ENCODE measurements at places on chromosomes 7 and 10.

DNA sequence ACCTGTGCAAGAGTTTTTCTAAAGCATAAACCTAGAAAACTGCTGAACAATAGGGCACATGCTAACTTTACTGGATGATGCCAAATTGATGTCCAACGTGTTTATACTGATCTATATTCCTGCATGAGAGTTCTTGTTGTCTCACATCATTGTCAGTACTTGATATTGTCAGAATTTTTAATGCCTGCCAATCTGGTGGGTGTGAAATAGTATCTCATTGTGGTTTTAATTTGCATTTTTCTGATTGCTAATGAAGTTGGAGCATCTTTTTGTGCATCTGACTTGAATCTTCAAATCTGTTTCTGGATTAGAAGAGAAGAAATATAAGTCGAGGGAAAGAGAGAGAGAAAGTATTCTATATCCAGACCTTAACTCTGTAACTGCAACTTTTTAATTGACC, 309.8 kb upstream of the KIAA1217 start:
- no peak for DNase-seq

- no peak for DNase-seq
Observed at GRCh38 chr10:98019784-98020183, 10.6 kb downstream of the CRTAC1 start.

DNA sequence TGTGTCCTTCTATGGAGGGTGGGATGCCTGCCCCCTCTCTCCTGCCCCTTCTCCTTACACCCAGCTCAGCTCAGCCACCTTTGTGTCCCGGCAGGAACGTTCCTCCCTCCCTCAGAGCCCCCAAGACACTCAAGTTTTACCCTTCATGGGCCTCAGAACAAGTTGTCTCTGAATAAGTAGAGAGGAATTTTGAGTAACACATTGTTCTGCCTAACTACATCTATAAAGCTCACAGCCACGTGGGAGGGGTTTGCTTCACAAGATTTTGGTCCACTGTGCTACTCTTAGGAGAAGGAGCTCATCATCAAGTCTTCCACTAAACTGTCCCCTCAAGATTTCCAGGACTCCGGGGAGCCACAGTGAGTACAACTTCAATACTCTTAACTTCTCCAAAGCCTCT, 51.6 kb upstream of the ZNF32 start:
- no peak for DNase-seq

DNA sequence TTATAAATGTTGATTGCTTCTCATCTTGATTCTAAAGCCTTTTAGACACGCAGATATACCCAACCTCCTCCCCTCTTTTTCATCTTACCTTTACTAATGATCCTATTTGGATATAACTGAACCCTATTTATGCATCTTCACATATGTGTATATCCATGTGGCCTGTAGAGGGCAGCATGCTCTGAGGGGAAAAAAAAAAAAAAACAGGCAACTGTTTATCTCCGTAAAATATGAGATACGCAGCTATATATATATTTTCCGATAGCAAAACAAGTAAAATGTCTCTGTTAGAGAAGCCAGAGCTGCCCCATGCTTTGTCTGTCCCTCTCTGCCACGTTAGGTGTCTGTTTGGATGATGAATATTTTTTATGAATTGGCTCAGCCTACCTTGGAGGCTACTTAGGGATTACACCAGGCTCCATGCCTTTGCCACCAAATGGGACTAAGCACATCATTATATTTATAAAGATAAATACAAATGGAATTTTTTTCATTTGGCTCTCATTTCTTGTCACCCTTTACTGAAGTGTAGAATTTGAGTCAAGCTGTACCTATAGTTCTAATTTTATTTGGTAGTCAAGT, 174.8 kb upstream of the FZD1 start:
- DNase-seq, result no peak

DNA sequence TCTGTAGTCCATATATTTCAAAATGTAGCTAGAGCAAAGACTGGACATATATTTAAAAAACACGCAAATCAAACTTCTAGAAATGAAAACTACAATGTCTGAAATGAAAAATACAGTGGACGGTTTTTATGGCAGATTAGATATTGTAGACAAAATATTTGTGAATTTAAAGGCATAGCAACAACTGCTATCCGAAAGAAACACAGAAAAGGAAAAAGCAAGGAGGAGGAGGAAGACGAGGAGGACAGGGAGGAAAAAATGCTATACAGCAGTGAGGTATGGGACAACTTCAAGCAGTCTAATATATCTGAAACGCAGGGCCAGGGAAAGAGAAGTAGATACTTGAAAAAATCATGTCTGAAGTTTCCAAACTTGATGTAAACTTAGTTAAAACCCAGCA, 13.3 kb downstream of the WASL start:
- DNase-seq, result no peak

GRCh38 chr7:134548877-134549276, at the start of gene AKR1B15:
TSS of gene AKR1B15 (plus strand) at chr7:134549110. CDS start at chr7:134564620, 15,510 bp downstream.
- DNase-seq, result no peak

DNA sequence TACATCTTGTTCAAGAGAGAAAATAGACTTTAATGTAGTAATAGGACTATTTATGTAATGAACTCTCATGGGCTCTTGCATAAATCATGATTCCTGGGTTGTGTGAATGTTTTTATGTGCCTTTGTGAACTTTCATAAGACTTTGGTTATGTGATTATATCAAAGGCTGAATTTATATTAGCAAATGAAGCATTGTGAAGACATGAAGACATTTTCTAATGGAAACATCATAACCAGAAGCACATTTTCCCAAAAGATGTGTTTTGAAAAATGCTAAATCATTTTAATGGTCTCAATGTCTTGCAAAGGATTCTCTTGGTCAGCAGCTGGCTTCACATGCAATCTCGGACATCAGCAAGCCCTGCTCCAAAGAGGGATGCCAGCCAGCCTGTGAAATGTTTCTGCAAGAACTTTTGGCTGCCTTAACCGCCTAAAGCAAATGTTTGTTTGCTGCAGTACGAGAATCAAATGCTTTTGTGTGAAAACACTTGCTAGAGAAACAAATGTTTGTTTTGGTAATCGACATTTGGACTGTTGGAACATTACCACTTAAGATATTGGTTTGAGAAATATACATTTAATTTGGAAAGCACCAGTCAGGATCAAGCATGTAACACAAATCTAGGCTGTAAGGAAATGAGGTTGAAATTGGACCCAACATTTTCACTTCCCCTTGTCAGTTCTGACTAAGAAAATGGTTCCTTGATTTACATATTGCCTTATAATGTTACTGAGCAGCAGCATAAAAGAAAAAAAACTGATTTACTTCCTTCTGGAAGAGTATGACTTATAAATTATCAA, 102.1 kb downstream of the RTKN2 start:
- no peak for DNase-seq

DNA sequence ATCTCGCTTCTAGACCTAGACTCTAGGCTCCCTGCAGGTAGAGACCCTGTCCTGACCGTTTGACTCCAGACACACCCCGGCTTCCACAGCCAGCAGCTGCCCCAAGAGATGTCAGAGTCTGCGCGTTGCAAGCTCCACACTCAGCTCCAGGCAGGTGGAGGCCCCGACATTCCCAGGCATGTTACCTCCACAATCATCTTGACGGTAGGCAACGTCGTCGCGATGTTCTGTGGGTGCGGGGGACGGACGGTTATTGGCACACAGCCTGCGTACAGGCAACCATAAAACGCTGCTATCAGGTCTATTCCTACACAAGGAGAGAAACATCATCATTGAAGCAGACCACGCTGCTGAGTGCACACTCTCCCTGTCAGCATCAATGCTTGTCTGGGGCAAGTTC, 213.2 kb downstream of the ZMYND11 start:
- DNase-seq, result no peak

DNA sequence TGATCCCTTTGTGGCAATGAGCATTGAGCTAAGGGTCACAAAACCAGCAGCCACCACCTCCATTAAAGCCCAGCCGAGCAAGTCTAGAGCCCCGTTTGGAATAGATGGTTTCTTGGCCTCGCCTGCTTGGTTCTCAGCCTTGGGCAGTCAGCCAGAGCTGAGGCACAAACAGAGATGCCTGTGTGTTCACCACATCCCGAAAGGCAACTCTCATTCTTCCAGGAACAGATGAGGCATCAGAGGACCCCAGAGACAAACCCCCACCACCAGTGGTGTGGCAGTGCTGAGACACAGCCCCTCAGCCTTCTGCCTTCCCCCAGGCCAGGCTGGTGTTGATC, 203.3 kb upstream of the ZMIZ1 start:
- DNase-seq, result no peak

DNA sequence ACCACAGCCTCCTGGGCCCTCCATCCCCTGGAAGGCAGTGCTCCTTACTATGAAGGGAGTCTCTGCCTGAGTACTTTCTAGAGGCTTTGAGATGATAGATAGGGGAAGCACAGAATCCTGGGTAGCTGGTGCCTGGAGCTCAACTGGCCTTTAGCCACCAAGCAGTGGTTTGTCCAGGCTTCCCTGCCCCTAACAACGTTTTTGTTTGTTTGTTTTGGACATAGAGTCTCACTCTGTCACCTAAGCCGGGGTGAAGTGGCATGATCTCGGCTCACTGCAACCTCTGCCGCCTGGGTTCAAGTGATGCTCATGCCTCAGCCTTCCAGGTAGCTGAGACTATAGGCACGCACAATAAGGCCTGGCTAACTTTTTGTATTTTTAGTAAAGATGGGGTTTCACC, 289.4 kb downstream of the PLXNA4 start:
- no peak for DNase-seq

GRCh38 chr7:110633313-110633712, 457.6 kb upstream of the LRRN3 start:
- no peak for DNase-seq

- DNase-seq, result peak; percentile 4
Observed at GRCh38 chr10:76205361-76205760, 773.9 kb downstream of the LRMDA start.

DNA sequence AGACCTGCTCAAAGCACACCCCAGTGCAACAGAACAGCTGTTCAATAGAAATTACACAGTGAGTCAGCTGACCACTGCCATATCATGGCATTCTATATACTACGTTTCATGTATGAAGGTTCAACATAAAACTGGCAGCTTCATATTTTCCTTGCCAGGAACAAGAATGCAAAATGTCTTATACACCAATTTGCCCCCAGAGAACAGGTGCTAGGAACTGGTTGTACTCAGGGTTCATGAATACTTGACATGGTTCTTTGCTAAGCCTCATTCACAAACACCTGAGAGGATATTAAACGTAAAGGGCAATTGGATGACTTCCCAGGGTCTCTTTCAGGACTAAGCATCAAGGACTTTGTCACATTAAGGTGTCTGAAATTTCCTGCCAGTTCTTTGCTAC, 6.9 kb downstream of the MYOF start:
- DNase-seq, result no peak

GRCh38 chr7:73437091-73437490, 3.5 kb downstream of the FZD9 start:
- DNase-seq, result no peak

DNA sequence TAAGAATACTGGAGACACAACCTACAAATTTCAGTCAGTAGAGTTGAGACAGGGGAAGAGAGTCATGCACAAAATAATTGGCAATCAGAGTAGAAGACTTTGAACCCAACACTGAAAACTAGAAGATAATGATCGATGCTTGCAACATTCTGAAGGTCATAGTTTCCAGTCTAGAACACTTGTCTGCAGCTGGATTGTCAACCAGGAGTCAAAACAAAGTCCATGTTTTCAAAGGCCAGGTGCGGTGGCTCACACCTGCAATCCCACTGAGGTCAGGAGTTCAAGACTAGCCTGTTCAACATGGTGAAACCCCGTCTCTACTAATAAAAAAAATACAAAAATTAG, 26.8 kb upstream of the SMURF1 start:
- no peak for DNase-seq

DNA sequence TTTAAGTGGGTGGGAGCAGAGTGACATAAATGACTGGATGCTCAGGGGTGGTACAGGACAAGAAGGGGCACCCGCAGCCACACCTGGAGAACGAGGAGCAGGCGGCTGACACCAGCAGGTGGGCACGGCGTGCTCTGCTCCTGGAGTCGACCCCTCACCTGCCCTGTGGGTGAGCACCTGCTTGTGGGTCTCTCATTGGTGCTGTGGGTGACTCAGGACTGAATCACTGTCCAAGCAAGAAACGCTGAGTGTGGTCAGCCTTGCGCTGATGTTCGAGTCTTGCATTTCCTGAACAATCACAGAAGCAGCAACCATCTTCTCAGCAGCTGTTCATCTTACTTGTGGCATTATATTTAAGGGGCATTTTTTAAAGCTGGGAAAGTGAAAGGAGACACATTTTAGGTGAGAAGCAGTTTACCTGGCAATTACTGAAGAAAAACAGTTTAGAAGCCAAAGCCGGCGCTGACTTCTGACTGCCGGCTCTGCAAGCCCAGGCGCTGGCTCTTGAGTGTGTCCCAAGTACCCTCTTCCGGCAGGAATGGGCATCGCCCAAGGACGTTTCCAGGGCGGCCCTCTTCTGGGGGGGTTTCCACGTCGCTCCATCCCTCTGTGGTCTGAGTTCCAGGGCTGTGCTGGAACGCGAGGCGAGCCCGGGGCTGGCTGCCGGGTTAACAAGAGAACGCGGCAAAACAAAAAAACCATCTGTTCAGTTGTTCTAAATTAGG, 145.2 kb upstream of the PFKP start:
- no peak for DNase-seq

DNA sequence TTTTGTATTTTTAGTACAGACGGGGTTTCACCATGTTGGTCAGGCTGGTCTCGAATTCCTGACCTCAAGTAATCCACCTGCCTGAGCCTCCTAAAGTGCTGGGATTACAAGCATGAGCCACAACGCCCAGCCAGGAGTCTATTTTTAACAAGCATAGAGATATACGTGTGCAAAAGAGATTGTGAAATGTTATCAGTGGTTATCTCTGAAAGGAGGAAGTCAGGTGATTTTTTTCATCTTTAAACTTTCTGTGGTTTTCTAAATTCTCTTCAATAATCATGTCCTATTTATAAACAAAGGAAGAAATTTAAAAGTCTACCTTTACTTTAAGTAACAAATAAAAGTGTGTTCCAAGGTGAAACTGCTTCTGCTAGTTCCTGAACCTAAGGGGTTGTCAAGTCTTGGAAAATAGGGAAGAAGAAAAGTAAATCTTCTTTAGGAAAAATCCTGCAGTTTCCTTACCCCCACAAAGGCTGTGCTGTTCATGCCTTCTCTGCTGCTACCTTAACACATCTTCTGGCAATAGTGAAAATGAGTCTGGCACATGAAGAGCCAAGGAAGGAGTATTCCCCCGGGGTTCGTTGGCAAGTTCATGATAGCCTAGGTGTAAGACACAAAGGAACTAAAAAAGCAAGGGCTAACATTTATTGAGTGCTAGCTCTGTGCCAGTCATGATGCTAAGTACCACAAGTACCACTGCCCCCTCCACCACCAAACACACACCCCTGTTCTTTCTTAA, 51.1 kb downstream of the CYP26A1 start:
- no peak for DNase-seq

DNA sequence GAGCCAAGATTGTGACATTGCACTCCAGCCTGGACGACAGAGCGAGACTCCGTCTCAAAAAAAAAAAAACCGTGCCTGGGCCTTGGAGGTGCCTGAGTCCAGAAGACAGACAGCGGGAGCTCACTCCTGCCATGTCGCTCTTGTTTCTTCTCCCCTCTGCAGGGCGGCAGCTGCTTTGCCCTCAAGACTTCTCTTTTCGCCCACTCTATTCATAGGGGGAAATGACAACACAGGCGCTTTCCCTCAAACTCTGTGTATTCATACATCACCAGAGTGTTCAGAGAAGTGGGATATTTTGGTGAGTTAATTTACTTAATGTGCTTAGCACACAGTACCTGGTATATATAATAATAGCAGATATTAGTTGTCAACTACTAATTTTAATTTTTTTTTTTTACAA, 44.5 kb downstream of the FOXK1 start:
- no peak for DNase-seq

GRCh38 chr7:86013662-86014061, 630.0 kb upstream of the GRM3 start:
- DNase-seq, result no peak

Measured in hepatic stellate cell (primary cell).